ENCODE measurements at places on chromosomes 5 and 9.

- DNase-seq, result no peak
These were observed 229.3 kb downstream of the RFX3 start for GRCh38 chr9:3296536-3296935.

DNA sequence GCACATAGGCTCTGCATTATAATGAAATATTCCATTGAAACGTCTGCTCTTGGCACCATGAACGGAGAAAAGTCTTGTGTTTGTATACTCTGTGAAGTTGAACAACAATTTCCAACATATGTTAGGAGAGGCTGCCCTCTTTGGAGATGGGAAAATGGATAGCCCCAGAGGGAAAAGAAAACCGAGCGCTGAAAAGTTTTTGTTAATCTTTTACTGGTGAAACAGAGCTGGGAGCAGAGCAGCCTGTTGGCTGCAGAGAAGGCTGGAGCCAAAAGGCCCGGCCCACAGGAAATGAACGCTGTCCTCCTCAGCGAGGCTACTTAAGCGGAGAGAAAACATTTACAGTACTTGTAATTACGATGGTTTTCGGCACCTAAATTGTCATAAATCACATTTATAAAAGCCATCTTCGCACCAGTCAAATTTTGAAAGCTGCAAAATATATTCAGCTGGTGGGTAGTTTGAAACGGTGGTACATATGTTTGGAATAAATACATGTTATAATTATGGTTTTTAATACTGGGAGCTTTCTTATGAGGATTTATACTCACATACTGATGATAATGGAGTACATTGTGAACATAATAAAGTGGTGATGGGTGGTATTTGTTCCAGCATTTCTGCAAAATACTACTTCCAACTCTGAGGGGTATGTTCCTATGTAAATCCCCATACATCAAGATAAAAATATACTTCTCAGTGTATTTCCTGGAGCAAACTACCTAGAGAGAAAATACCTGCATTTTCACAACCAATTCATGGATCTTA, 129.6 kb upstream of the CNTLN start:
- no peak for DNase-seq

DNA sequence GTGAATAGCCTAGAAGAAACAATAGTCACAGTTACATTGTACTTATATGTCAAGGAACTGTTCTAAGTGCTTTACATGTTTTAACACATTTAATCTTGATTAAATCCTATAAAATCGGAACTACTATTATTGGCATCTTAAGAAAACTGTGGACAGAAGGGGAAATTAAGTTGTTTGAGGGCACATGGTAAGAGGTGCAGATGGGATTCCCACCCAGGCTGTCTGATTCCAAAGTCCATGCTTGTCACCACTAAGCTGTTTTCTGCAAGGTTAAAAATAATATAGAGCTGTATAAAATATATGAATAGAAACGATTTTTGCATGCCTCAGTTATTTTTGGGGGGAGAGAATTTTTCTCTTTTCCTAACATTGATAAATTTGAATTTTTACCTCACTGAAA, 194.6 kb upstream of the KLF9 start:
- DNase-seq, result no peak

GRCh38 chr9:125437771-125438221, 176.2 kb downstream of the GAPVD1 start:
- DNase-seq, result no peak

GRCh38 chr9:18743421-18743820, 269.5 kb downstream of the ADAMTSL1 start:
- DNase-seq, result no peak

DNA sequence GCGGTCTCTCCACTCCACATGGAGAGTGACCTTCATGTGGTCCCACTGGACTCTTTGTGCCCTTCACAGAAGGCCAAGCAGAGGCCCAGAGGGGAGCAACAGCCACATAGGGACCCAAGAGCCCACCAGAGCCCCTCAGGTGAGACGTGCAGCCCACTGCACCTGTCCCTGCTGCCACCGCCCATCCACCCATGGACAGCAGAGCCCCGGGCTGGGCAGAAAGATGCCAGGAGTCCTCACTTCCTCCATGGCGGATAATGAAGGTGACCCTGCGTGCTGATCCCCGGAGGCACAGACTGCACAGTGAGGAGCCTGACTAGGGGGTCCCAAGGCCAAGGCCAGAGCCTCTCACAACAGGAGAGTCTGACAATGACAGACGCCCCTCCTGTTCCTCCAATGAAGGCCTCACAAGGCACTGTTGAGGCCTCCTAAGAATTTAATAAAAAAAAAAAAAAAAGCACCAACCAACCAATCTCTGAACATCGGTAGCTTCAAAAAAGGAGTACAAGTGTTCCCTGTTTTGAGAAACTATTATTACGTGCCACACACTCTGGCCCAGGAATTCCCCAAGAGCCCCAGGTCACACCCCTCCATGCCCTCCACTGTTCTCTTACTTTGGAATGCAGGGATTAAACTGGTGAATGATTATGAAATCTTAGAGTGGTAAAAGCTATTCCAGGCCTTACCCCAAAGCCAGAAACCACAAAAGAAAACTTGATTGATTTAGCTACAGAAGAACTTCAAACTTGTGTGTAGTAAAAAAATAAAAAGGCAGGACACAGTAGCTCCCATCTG, 2.8 kb upstream of the PPP1R26 start:
- DNase-seq, result no peak

- DNase-seq, result no peak
These were observed 40.0 kb downstream of the EHMT1 start for GRCh38 chr9:137658781-137659180.

DNA sequence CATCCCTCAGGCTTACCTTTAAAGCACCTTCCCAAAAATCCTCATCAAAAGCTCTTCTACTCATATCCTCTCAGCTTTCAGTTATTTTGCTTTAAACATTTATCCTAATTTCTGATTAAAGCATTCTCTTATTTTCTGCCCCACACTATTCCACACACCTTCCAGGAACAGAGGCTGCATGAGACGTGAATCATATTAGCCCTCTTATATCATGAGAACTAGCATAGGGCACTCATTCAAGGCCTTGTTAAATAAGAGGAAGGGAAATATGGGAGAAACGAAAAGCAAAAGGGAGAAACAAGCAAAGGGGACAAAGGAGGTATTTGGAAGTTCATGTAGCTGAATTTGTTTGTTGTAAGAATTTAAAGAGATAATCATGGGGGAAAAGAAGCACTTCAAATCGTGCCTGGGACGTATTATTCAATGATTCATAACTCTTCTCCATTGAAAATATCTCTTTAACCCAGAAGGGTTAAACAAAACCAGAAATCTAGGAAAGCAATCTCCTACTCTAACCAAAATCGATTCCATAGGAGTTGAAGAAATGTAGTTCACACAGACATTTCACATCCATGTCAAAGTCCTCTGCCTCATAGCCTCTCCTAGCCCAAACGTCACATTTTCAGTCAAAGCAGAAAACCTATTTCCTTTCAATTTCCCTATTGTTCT, 4.1 kb downstream of the ALDH1A1 start:
- DNase-seq, result no peak

DNA sequence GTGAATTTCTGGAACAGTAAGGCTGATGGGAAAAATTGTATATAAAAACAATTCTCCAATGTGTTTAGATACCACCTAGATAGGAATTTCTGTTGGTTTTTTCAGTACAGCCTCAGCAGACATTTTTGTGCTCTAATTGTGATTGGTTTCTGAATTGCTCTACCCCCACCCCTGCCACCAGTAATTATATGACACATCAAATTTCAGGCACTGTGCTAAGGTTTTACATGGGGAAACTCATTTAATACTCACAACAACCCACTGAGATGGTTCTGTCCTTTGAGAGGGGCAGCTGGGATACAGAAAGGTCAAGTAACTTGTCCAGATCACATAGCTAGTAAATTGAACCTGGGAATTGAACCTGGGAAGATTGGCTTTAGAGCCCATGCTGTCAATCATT, 288.0 kb downstream of the ARHGEF28 start:
- no peak for DNase-seq

DNA sequence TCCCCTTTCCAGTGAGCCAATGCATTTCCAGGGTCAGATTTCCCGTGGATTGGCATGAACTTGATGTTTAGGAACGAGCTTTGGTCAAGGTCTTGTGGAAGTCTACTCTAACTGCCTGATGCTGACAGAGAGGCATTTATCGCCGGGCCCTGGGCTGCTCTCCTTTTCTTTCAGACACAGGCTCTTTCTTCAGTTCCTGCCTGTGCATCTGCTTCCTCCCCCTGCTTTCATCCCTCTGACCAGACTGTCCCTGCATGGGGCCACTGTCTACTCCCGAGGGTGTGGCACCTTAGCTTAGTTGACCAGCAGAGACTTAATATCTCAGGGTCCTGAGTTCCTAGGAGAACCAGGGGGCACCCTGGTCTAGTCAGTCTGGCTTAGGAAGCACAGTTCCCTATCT, 41.2 kb downstream of the RALGPS1 start:
- DNase-seq, result no peak

GRCh38 chr5:90613918-90614504, 55.4 kb downstream of the ADGRV1 start:
- DNase-seq, result no peak
